Type B pancreatic cell (in vitro differentiated cells): ENCODE measurements at places on chromosomes 12 and 14.

DNA sequence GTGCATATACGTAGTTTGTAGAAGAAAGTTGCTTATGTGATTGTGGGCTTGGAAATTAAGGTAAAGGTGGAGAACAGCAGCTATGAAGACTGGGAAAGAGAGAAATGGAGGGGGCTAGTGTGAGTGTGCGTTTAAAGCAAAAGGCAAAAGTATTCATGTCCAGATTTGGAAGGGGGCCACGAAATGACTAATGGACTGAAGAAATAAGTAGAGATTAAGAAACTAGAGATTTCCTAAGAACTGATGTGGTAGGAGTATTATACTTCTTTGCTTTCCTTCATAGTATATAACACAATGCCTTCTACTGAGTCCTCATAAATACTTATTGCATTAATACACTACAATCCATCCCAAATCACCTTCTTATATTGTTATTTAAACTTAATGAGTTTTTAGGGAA, 298.6 kb upstream of the NOVA1 start:
- no peaks in the 10 kb centered on the region for H3K27me3 ChIP-seq
- DNase-seq, result no peak
- H3K4me3 ChIP-seq, result no peak overlapping the region
- H3K27ac ChIP-seq, result no peak overlapping the region
- H3K4me1 ChIP-seq, result no peaks in the 10 kb centered on the region

- H3K36me3 ChIP-seq, result peaks cover 4% of the 10 kb centered on the region
- H3K4me3 ChIP-seq, result no peak overlapping the region
- H3K27me3 ChIP-seq, result no peaks in the 10 kb centered on the region
- no peak overlapping the region for H3K27ac ChIP-seq
- H3K4me1 ChIP-seq, result no peaks in the 10 kb centered on the region
- no peak for DNase-seq
Observed at GRCh38 chr12:23169012-23169695, 544.2 kb downstream of the ETNK1 start.

DNA sequence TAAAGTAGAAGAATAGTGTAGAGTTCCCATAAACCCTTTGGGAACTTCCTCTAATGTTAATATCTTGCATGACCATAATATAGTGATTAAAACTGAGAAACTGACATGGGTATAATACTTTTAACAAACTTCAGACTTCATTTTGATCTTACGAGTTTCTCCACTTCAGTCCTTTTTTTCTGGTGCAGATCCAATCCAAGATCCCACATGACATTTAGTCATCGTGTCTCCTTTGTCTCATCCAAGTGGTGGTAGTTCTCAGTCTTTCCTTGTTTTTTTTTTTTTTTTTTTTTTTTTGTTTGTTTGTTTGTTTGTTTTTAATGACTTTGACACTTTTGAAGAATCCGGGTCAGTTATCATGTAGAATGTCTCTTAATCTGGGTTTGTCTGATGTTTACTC, 179.2 kb downstream of the CACNA1C start:
- no peak overlapping the region for H3K27ac ChIP-seq
- no peak for DNase-seq
- H3K27me3 ChIP-seq, result peaks cover 12% of the 10 kb centered on the region

- DNase-seq, result no peak
- no peak overlapping the region for H3K27ac ChIP-seq
- no peaks in the 10 kb centered on the region for H3K4me1 ChIP-seq
- no peaks in the 10 kb centered on the region for H3K27me3 ChIP-seq
Observed at GRCh38 chr12:111655356-111655755, 30.4 kb downstream of the BRAP start.

GRCh38 chr14:97442363-97442762, 645.2 kb downstream of the VRK1 start:
- no peaks in the 10 kb centered on the region for H3K4me1 ChIP-seq
- H3K36me3 ChIP-seq, result no peaks in the 10 kb centered on the region

DNA sequence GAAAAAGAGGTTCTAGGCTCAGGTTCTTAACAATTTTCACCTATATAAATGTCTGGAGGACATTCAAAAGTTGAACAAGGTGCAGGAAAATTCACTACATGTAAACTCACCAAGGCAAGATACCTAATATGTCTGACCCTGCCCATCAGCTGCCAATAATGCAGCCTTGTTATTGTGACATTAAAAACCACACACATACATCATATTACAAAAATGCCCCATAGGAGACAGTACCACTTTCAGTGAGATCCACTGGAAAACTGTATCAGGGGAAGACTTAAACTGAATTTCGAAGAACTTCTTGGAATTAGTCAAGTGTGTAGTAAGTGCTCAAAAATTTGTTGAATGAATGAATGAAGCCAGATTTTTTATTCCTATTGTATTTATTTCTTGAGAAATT, 83.1 kb downstream of the KICS2 start:
- no peak overlapping the region for H3K27ac ChIP-seq
- H3K4me3 ChIP-seq, result no peak overlapping the region
- no peaks in the 10 kb centered on the region for H3K27me3 ChIP-seq
- H3K36me3 ChIP-seq, result peaks cover 43% of the 10 kb centered on the region
- DNase-seq, result no peak

GRCh38 chr12:48777501-48778400, 11.1 kb downstream of the ADCY6 start:
- H3K27ac ChIP-seq, result no peak overlapping the region
- H3K36me3 ChIP-seq, result peaks cover 10% of the 10 kb centered on the region
- peaks cover 9% of the 10 kb centered on the region for H3K4me1 ChIP-seq
- no peak overlapping the region for H3K4me3 ChIP-seq
- DNase-seq, result no peak

DNA sequence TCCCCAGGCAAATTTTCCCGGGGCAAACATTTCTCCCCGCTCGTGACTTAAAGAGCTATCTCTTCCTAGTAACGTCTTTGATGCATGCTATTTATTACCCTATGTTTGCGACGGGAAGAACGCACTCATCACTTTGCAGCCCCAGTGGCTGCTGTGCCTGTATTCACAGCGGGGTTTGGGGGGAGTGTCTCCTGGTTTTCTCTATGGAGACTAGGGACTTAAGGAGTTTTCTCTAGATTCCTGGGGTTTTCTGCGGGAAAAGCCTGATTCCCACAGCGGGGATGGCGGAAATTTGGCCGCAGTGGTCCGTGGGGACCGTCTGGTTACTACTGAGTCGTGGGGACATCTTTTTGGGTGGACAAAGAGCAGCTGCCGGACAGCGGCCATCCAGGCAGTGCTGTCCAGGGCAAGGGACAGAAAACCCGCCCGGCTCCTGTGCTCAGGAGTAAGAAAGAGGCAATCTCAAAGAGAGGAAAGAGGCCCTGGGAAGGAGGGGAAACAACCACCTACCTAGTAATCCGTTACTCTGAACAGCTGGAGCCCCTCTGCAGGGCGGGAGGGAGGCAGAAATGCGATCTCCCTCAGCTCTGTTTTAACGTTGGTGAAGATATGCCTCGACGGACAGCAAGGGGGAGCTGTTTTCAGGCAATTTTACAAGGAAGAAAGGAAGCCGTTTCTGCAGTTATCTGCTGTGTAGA, 771 bp upstream of the AVPR1A start:
- H3K27ac ChIP-seq, result no peak overlapping the region
- H3K4me3 ChIP-seq, result peak overlapping the region; percentile 88
- H3K36me3 ChIP-seq, result no peaks in the 10 kb centered on the region
- peaks cover 71% of the 10 kb centered on the region for H3K27me3 ChIP-seq
- peak; percentile 72 for DNase-seq

- H3K36me3 ChIP-seq, result no peaks in the 10 kb centered on the region
- no peak overlapping the region for H3K4me3 ChIP-seq
- no peak for DNase-seq
- no peak overlapping the region for H3K27ac ChIP-seq
Observed at GRCh38 chr12:108482717-108483212, 32.3 kb upstream of the FICD start.

DNA sequence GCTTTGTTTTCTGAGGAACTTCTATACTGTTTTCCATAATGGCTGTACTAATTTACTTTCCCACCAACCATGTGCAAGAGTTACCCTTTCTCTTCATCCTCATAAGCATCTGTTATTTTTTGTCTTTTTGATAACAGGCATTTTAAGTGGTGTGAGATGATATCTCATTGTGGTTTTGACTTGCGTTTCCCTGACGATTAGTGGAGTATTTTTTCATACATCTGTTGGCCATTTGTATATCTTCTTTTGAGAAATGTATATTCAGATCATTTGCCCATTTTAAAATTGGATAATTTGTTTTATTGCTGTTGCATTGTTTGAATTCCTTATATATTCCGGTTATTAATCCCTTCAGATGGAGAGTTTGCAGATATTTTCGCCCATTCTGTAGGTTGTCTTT, 10.2 kb upstream of the HMGA2 start:
- peaks cover 4% of the 10 kb centered on the region for H3K36me3 ChIP-seq
- H3K27me3 ChIP-seq, result no peaks in the 10 kb centered on the region
- H3K27ac ChIP-seq, result no peak overlapping the region
- peaks cover 8% of the 10 kb centered on the region for H3K4me1 ChIP-seq

- H3K27me3 ChIP-seq, result no peaks in the 10 kb centered on the region
- H3K4me3 ChIP-seq, result no peak overlapping the region
- no peak overlapping the region for H3K27ac ChIP-seq
- H3K36me3 ChIP-seq, result peaks cover 16% of the 10 kb centered on the region
Observed at GRCh38 chr14:61701946-61702345, 6.6 kb downstream of the HIF1A start.

GRCh38 chr14:69484444-69485314, at the start of gene PLEKHD1:
Gene PLEKHD1 (plus strand): TSS chr14:69484728. CDS start chr14:69484966, 238 bp downstream.
- DNase-seq, result no peak
- peaks cover 8% of the 10 kb centered on the region for H3K4me1 ChIP-seq
- no peak within 1 kb of the TSS for H3K27ac ChIP-seq
- H3K27me3 ChIP-seq, result peaks cover 81% of the 10 kb centered on the region
- peak within 1 kb of the TSS; percentile 85 for H3K4me3 ChIP-seq
- H3K36me3 ChIP-seq, result no peaks in the 10 kb centered on the region

- no peaks in the 10 kb centered on the region for H3K27me3 ChIP-seq
- peak; percentile 90 for DNase-seq
- H3K4me3 ChIP-seq, result peak overlapping the region; percentile 98
Observed at GRCh38 chr12:88035271-88035906, 6.2 kb upstream of the C12orf50 start.

GRCh38 chr12:5171701-5172100, 128.0 kb downstream of the KCNA5 start:
- peaks cover 4% of the 10 kb centered on the region for H3K36me3 ChIP-seq
- no peak overlapping the region for H3K27ac ChIP-seq
- H3K4me3 ChIP-seq, result no peak overlapping the region
- peaks cover 54% of the 10 kb centered on the region for H3K27me3 ChIP-seq
- no peak for DNase-seq

- no peaks in the 10 kb centered on the region for H3K4me1 ChIP-seq
- H3K27ac ChIP-seq, result no peak overlapping the region
- H3K36me3 ChIP-seq, result peaks cover 2% of the 10 kb centered on the region
- no peak for DNase-seq
- no peak overlapping the region for H3K4me3 ChIP-seq
- H3K27me3 ChIP-seq, result peaks cover 9% of the 10 kb centered on the region
Observed at GRCh38 chr12:24723759-24724158, 225.1 kb downstream of the BCAT1 start.

DNA sequence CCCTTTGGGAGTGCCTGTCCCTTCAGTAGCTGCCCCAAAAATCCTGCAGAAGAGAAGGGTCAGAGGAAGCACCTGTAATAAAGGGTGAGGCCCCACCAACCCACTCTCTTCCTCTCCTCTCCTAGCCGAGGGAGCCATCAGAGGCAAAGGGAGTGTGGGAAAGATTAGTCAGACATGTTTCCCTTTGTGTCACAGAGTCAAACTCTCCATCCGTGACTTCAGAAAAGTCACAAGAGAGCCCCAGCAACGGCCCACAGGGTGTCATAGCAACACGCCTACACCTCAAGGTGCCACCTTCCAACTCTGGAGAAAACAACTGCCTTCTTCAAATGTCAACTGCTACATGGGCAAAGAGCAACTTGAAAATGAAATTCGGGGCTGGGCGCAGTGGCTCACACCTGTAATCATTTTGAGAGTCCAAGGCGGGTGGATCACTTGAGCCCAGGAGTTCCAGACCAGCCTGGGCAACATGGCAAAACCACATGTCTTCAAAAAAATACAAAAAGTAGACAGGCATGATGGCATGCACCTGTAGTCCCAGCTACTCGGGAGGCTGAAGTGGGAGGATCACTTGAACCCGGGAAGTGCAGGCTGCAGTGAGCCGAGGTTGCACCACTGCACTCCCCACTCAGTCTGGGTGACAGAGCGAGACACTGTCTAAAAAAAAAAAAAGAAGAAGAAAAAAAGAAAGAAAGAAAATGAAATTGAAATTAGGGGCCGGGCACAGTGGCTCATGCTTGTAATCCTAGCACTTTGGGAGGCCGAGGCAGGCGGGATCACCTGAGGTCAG, 17.7 kb upstream of the CD27 start:
- H3K4me1 ChIP-seq, result peaks cover 11% of the 10 kb centered on the region
- peak; percentile 43 for DNase-seq
- peaks cover 3% of the 10 kb centered on the region for H3K36me3 ChIP-seq
- H3K27me3 ChIP-seq, result peaks cover 11% of the 10 kb centered on the region
- no peak overlapping the region for H3K27ac ChIP-seq

- peaks cover 39% of the 10 kb centered on the region for H3K36me3 ChIP-seq
- H3K4me1 ChIP-seq, result peaks cover 7% of the 10 kb centered on the region
- no peak for DNase-seq
- H3K27me3 ChIP-seq, result no peaks in the 10 kb centered on the region
Observed at GRCh38 chr12:12171991-12172511, 94.8 kb downstream of the LRP6 start.

DNA sequence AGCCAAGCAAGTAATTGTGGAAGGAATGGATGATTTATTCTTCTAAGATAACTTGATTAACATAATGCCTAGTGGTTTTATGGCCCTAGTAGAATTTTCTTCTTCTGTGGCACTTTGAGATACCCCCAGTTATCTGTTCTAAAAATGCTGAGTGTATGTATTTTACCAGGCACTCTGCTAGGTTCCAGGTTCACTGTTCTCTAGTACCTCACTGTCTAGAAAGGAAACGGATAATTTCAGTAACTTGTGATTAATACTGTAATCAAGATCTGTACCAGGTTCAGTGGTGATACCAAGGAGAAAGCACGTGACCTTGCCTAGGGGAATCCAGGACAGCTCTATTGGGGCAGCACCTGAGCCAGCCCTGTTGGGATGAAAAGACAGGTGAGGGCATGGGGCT, 8.0 kb downstream of the ANO6 start:
- peaks cover 16% of the 10 kb centered on the region for H3K4me1 ChIP-seq
- H3K4me3 ChIP-seq, result no peak overlapping the region
- H3K27me3 ChIP-seq, result no peaks in the 10 kb centered on the region
- no peak for DNase-seq

DNA sequence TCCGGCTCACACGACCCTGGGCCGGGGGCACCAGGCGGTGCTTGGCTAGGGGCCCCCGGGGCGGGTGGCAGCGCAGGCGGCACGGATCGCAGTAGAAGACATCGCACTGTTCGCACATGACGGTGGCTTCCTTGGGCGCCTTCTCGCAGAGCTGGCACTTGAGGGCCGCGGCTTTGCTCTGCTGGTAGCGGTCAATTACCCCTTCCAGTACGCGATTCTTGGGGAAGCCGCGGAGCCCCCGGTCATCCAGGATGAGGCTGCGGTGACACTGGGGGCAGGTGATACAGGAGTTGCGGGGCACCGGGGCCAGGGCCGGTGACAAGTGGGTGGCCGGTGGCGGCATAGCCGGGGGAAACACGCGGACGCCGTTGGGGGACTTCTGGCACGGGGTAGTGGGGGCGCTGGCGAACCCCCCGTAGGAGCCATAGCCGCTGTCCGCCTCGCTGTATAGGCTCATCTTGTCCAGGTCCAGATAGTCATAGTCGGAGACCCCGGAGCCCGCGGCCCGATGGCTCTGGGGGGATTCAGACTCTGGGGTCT, 553 bp downstream of the TRIM9 start:
- H3K27me3 ChIP-seq, result peaks cover 49% of the 10 kb centered on the region
- no peak overlapping the region for H3K27ac ChIP-seq
- no peaks in the 10 kb centered on the region for H3K36me3 ChIP-seq
- peak overlapping the region; percentile 96 for H3K4me3 ChIP-seq
- no peaks in the 10 kb centered on the region for H3K4me1 ChIP-seq
